WERI-Rb-1 (cell line): ENCODE measurements at places on chromosomes 4 and X.

DNA sequence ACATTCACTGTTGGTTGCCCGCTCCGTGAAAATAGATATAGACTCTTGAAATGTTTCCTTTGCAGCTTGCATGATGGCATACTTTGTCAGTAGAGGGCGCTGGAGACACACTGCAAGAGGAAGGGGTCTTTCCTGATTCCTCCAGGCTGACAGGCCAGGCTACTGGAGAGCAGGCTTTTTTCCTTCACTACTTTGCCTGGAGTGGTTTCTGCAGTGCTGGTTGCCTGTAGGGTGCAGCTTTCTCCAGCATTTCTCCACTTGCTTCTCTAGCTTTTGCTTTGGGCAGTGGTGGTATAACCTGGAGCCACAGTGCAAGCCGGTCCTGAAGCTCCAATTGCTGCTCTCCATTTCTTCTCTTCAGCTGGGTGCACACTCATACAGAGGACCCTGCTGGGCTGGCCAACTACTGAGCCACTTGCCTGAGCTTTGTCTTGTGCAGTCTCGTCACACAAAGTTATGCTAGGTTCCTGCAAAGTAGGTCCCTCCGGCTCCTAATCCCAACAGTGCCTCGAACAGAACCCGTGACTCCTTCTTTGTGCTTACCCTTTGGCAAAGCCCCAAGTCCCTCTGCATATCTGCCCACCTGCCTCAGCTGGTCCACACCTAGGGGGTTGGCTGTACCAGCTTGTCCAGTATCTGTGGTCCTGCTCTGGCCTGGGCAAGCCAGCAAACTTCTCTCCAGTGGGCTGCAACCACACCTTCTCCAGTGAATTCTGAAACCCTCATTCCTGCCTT is 46.3 kb downstream of the RASSF6 start:
- peak; percentile 77 for DNase-seq

GRCh38 chr4:188287169-188287894 is 148.1 kb downstream of the TRIML1 start:
- DNase-seq = no peak

- no peak for DNase-seq
These were observed 96.8 kb upstream of the FAT1 start for GRCh38 chr4:186820391-186820891.

- DNase-seq = peak; percentile 79
These were observed 107.1 kb downstream of the NSUN7 start for GRCh38 chr4:40856840-40857362.

- no peak for DNase-seq
These were observed 52.6 kb upstream of the UNC5C start for GRCh38 chr4:95601356-95601755.

DNA sequence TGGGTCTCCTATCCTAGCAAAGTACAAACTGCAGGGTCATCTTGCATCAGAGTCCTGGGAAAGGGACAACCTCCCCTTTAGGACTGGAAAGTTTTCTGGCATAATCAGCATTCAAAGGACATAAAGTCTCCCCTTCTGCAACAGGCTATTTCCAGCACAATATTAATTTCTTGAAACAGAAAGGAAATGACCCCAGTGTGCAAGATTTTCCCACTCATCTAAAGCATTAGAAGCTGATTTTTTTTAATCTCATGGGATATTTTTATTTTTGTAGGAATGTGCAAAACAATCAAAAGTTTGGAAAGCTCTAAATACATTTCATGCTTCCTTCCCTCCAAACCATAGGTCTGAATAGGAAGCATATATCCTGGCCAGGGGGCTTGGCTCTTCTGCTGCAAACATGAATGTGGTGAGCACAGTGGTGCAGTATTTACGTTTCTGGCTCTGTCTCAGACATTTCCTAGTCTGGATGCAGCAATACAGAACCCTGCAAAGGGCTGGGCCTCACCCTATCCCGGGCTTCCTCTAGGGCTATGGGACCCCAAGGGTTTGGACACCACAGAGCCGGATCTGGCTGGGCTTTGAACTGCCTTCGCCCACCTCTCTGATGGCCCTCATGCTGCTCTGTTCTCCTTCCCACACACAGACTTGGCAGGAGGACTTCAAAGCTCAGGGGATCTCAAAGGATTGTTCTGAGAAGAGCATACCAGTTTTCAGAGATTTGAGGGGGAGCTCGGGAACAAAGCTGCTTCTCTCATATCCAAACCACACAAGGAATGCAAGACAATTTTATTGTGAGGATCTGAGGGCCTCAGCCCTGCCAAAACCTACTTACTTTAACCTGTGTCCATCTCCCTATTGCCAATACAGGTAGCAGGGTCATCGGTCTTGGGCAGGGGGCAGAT is 64.9 kb downstream of the POLR2B start:
- no peak for DNase-seq

GRCh38 chr4:27090406-27090805 is 229.8 kb downstream of the STIM2 start:
- no peak for DNase-seq

GRCh38 chr4:85591406-85592098 is 116.6 kb downstream of the ARHGAP24 start:
- no peak for DNase-seq

DNA sequence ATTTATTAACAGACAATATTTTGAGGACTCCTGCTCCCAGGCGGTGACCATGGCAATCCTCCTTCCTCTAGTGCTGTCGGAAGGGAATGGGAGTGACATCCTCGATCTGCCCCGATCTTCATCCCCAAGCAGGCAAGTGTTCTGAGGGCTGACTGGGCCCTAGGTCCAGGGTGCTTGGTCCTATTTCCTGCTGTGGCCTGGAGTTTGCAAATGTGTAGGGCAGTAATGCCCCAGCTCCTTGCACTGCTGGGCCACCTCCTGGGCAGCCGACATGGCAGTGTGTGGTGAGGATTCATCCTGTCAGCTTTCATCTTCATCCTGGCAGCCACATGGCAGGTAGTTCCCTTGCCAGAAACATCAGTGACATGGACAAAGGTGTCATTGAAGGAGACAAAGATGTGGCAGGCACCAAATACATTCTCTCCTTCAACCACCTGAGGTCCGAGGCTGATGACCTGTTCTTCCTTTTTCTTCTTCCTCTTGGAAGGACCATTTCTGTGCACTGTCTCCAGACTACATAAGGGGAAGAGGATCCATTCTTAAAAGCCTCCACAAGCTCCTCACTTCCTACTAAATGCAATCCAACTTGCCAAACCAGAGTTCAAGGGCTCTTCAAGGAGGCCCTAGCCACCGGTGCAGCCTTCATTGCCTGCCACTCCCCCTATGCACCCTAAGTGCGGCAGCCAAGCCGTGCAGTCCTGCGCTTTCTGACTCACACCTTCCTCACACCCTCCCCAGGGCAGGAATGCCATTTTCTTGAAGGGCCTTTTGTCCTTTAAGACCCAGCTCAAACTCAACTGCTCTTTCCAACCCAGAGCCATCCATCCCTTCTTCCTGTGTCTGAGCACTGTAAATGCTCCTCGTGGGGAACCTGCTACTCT is 65.7 kb downstream of the TMEM154 start:
- DNase-seq = no peak

DNA sequence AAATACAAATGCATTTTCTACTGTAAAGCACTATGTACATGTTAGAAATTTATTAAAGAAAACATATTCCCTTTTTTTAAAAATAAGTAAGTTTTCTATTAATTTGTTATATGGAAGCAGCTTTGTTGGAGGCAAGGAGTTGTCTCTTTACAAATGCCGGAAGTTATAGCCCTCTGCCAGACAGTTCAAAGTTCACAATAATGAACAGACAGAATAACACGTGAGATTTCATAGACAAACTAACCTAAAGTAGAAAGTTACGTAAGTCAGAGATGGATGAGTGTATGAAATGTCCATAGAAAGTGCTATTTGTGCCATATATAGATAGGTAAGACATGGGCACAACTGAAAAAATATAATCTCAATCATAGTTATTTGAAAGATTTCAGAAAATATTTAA is 43.9 kb upstream of the NEIL3 start:
- no peak for DNase-seq

DNA sequence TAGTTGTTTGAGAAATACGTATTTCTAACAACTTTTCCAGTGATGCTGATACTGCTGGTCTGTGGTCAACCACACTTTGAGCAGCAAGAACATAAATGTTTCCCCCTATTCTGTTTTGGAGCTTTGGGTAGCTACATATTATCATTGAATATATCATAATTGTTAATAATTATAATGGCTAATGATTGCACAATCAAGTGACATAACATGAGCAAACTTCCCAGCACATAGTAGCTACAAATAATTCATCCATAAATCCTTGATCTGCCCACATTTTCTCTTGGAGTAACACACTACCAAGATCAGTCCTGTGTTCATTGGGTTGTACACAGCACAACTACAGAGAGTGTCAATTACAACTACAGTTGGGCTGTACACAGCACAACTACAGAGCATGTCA is 436.3 kb upstream of the MAGEB18 start:
- DNase-seq = no peak

- no peak for DNase-seq
These were observed 1.8 kb downstream of the PROM1 start for GRCh38 chr4:16082041-16082425.

GRCh38 chr4:112378858-112379257 is 81.7 kb downstream of the ALPK1 start:
- DNase-seq = no peak

DNA sequence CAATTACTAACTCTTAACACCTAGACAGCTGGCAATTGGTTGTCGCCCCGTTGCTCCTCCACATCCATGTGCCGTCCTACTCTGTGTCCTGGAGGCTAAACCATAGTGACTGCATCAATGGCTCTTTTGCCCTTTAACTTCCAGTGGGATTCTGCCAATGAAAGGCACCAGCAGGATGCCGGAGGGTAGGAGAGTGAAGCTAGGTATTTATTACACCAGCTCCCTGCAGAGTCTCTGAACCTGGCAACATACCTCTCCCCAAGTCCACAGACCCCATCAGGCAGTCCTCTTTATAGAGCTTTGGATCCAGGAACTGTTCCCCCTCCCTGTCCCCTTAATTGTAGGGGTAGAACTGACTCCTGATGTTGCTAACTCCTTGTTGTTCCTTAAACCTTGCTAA is 426.8 kb downstream of the HNRNPD start:
- DNase-seq = no peak

GRCh38 chrX:96455078-96455477 is 229.6 kb upstream of the DIAPH2 start:
- DNase-seq = no peak

GRCh38 chr4:139809757-139810140 is 144.1 kb downstream of the MGST2 start:
- DNase-seq = no peak

- DNase-seq = no peak
These were observed 216.7 kb upstream of the GALNT7 start for GRCh38 chr4:172951679-172952451.

GRCh38 chr4:183229397-183229796 is 90.7 kb downstream of the CLDN22 start:
- DNase-seq = no peak

- no peak for DNase-seq
These were observed 139.4 kb upstream of the EMCN start for GRCh38 chr4:100657187-100657586.

GRCh38 chr4:30117433-30117832 is 602.7 kb upstream of the PCDH7 start:
- DNase-seq = no peak

DNA sequence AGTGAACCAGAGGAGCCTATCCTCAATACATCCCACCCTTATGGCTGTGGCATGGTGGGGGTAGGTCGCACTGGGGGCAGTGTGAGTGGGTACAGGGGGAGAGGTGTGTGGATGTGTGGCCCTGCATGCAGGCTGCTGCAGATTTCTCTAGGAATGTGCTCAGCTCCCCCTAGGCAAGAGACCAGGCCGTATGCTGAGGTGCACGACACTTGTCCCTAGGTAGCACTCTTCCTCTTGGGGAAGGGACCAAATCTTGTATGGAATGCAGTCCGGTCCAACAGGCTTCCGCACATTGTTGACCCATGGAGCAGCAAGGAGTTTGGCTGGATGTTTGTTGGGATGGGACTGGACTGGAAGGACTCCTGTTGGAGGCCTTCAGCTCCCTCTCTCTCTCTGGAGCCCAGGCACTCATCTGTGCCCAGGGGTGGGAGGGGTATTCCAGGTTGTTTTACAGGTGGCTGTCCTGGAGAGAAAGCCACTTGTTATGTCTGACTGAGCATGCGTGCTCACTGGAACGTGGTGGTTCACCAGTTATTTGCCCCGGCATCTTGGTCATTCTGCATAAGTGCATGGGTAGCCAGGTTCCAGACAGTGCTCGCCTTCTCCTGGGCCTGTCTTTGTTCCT is 55.1 kb downstream of the NBDY start:
- no peak for DNase-seq

GRCh38 chr4:181671672-181672071 is 571.5 kb upstream of the TENM3 start:
- no peak for DNase-seq

- no peak for DNase-seq
These were observed 191.0 kb upstream of the EMCN start for GRCh38 chr4:100708776-100709175.

GRCh38 chrX:148501386-148502066 is 1.1 kb downstream of the AFF2 start:
- peak; percentile 22 for DNase-seq

DNA sequence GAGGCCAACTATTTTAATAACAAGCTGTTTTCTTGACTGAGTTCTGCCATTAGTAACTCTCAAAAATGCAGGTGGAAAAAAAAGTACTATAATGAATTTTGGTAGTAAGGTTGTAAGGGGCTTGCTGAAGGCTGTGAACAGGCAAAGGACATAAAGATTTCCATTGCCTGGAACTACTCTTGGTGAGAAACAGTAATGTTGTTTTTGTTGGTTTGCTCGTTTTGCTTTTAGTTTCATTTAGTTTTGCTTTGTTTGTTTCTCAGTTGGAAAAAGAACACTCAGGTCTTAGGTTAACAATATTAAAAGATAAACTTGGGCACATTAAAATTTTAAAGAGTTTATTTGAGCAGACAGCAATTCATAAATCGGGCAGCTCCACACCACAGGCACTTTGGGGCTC is 824.5 kb upstream of the HTR2C start:
- DNase-seq = no peak

DNA sequence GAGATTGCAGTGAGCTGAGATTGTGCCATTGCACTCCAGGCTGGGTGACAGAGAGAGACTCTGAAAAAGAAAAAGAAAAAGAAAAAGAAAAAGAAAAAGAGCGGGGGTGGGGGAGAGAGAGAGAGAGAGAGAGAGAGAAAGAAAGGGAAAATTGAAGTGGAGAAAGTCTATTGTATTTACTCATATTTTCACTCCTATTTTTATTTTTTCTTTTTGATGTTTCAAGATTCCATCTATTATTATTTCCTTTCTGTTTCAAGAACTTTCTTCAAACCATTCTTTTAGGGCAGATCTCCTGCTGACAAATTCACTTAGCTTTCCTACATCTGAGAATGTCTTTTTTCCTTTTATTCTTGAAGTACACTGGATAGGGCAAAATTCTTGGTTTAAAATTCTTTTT is 57.5 kb upstream of the HDAC8 start:
- no peak for DNase-seq

- no peak for DNase-seq
These were observed 298.1 kb upstream of the TRPC5 start for GRCh38 chrX:112380541-112381278.

GRCh38 chrX:153667281-153667955 is 6.2 kb downstream of the PNCK start:
- no peak for DNase-seq

GRCh38 chr4:184142121-184143000 is 75.3 kb downstream of the ENPP6 start:
- no peak for DNase-seq

- DNase-seq = no peak
These were observed 29.0 kb upstream of the CCNG2 start for GRCh38 chr4:77127837-77128621.
